ENCODE measurements at places on chromosomes 16 and 17. TPM values are rescaled to one million over a fixed set of nuclear protein-coding genes. Genes with fewer than 3 reads are reported as not detected.

DNA sequence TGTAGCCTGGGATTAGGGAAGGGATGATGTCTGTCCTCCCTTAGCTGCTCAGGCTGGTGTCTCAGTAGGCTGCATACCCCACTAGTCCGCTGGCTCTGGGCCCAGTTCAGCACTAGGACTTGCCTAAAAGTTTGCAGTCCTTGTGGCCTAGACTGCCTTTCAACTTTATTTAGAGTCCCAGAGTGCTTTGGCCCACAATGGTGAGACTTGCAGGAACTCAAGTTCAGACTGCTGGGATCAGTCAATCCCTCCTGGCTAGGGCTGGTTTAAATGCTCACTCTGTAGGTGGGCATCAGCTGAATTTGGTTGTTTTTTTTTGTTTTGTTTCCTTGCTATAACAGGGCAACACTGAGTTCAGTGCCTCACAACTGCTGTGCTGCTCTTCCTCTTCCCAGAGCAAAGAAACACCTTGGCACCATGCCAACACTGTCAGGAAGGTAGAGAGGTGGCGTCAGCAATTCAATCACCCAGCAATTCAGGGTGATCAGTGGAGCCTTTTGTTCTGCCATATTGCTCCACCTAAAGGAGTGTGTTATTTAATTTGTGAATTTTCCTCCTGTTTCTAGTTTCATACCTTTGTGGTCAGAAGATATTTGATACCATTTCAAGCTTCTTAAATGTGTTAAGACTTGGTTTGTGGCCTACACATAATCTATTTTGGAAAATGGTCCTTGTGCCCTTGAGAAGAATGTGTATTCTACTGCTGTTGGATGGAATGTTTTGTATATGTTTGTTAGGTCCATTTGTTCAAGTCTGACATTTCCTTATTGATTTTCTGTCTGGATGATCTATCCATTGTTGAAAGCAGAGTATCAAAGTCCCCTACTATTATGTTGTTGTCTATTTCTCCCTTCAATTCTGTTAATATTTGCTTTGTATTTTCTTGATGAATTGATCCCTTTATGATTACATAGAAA is 284.0 kb upstream of the PMFBP1 start:
- no peak overlapping the region for H3K27ac ChIP-seq
- no peaks in the 10 kb centered on the region for H3K27me3 ChIP-seq
- H3K36me3 ChIP-seq = peaks cover 21% of the 10 kb centered on the region
- no peaks in the 10 kb centered on the region for H3K4me1 ChIP-seq
- DNase-seq = no peak

GRCh38 chr17:68941761-68942160 is 13.4 kb downstream of the ABCA8 start:
- no peak overlapping the region for H3K4me3 ChIP-seq
- DNase-seq = no peak
- no peaks in the 10 kb centered on the region for H3K4me1 ChIP-seq

DNA sequence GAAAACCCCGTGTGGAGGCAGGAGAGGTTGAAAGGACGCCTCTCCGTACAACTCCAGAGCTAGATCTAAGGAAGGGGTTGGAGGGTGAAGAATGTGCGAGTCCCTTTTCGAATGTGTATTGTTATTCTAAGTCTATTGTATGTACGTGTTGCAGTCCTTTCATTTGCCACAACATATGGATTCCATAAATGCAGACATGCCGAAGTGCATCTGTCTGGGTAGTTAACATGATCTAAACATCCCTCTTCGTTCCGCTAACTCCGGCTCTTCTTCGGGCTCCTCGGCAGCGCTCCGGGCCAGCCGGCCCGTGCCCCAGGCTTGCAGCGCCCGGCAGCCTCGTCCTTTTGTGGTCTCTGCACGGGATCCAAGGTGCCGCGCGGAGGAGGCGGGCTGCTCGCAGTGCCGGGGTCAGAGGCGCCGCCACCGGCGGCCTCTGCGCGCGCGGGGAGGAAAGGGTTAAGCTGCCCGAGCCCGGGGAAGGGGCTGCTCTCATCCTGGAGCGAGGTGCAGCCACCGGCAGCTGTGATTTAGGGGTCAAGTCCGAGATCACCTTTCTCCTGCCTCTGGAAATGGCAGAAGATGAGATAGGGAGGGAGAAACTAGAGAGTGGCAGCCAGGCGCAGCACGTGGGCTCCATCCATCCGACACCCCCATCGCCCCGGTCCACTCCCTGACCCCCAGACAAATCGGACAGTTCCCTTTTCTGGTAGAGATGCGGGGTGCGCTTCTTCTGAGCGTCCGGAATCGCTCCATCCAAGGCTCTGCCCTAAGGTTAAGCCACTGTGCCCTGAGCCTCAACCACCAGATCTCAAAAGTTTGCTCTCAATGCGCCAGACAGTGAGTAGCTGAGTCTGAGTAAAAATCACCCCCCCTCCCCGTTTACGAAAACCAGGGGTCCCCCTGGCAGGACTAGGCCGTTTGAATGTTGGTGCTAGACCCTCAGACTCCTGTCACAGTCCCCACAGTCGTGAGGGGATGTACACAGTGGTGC is 15.1 kb upstream of the ZFHX3 start:
- peaks cover 2% of the 10 kb centered on the region for H3K4me1 ChIP-seq
- no peaks in the 10 kb centered on the region for H3K36me3 ChIP-seq
- no peak overlapping the region for H3K27ac ChIP-seq
- H3K4me3 ChIP-seq = peak overlapping the region; percentile 59
- peaks cover 67% of the 10 kb centered on the region for H3K27me3 ChIP-seq

GRCh38 chr17:63774141-63774968 is at the start of gene DDX42:
DDX42 (plus strand) TSS chr17:63774170; CDS start chr17:63787050, 12,880 bp downstream.
- peak; percentile 60 for DNase-seq
- H3K4me3 ChIP-seq = peak within 1 kb of the TSS; percentile 99
- H3K36me3 ChIP-seq = peaks cover 36% of the 10 kb centered on the region
- no peaks in the 10 kb centered on the region for H3K27me3 ChIP-seq

GRCh38 chr17:64130559-64131001 is 636 bp upstream of the ERN1 start:
- H3K4me1 ChIP-seq = 0 out of 2 replicates have a peak, but pooled peaks cover 3% of the 10 kb centered on the region
- no peaks in the 10 kb centered on the region for H3K27me3 ChIP-seq
- H3K4me3 ChIP-seq = peak overlapping the region; percentile 74
- no peaks in the 10 kb centered on the region for H3K36me3 ChIP-seq

DNA sequence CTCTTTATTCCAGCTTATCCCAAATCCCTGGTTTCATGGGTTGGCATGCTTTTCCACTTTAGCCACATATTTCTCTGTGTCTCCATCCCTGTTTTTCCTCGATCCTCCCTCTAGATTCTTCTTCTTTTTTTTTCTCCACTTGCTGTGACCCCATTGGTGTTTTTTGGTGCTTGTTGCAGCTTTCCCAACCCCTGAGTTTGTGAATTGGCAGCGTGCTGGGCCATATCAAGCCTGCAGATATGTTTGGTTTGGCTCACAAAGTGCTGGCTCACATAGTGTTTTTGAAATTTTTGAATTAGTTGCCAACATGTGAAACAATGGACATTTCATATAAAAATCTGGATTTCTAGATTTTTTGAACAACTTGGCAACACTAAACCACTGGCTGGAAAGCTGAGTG is 8.8 kb downstream of the GPR139 start:
- no peak overlapping the region for H3K4me3 ChIP-seq
- no peak overlapping the region for H3K27ac ChIP-seq
- peaks cover 7% of the 10 kb centered on the region for H3K36me3 ChIP-seq
- H3K27me3 ChIP-seq = no peaks in the 10 kb centered on the region
- DNase-seq = no peak
- H3K4me1 ChIP-seq = no peaks in the 10 kb centered on the region

DNA sequence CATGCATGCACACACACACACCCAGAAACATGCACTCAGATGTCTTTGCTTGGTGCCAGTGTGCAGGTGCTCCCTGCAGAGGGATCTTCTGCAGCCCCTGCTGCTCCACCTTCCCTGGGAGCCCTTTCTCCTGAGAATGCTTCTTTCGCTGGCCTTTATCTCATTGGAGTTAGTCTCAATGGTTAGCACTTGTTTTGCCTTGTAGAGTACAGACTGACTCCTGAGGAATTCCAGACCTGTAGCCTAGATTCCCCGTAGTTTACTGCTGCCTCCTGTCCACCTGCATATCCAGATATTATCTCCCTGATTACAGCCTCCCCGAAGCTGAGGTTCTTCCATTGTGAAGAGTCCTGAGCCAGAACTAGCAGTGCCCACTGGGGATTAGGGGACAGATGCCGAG is 3.1 kb upstream of the KRT12 start:
- DNase-seq = no peak
- H3K4me1 ChIP-seq = no peaks in the 10 kb centered on the region
- H3K36me3 ChIP-seq = no peaks in the 10 kb centered on the region
- H3K27ac ChIP-seq = no peak overlapping the region
- no peak overlapping the region for H3K4me3 ChIP-seq
- H3K27me3 ChIP-seq = no peaks in the 10 kb centered on the region

DNA sequence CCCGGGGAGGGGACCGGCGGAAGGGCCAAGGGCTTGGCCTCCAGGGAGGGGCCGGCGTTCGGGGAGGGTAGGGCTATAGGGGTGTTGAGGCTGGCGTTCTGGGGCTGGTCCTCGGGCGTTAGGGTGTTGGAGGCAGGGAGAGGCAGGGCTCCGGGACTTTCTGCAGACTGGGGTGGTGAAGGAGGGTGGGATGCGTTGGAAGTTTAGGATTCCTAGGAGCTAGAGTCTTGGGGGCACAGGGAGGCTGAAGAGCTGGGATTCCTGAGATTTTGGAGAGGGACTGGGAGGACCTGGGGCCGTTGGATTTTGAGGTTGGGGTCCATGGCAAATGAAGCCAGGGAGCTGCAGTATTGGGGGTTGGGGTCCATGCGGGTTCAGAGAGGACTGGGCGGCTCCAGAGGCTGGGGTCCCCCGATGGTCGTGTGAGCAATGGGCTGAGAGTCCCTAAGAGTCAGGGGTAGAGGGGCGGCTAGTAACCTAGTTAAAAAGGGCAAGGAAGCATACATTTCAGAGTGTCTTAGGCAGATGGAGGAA is 740 bp downstream of the NFATC2IP start:
- no peaks in the 10 kb centered on the region for H3K4me1 ChIP-seq
- no peak overlapping the region for H3K27ac ChIP-seq
- peak overlapping the region; percentile 98 for H3K4me3 ChIP-seq
- peak; percentile 38 for DNase-seq
- no peaks in the 10 kb centered on the region for H3K27me3 ChIP-seq
- H3K36me3 ChIP-seq = peaks cover 49% of the 10 kb centered on the region

DNA sequence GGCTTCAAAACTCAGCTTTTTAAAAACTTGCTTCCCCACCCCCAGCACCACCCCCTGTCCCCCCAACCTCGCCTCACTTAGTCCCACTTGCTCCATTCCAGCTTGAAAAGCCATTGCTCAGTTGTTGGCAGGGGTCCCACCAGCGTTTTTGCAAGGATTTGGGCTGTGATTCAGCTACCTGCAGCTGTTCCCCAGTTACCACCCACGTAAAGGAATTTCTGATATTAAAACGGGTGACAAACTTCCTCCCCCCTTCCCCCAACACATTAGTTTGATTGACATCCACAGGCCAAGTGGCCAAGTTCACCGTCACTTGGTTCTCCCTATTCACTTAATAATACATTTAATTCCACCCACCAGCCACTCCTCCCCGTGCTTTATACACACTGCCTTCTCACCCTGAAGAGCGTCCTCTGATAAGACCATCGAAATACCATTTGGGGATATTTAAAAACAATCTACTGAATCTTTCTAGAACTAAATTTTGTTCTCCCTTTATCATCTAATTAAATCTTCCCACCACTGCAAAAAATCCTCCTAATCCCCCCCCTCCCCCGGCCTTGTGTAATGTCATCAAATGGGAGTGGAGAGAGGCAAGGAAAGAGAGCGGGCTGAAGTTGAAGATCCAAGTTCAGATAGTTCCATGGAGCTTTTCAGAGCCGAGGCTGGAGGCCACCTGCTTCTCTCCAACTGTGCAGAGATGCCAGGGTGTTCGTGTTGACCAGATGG is 55.1 kb downstream of the SOX9 start:
- DNase-seq = no peak
- no peaks in the 10 kb centered on the region for H3K36me3 ChIP-seq
- H3K27me3 ChIP-seq = no peaks in the 10 kb centered on the region
- no peak overlapping the region for H3K4me3 ChIP-seq

GRCh38 chr17:17535957-17536356 is 39.8 kb upstream of the RASD1 start:
- H3K27ac ChIP-seq = no peak overlapping the region
- DNase-seq = no peak
- H3K36me3 ChIP-seq = peaks cover 3% of the 10 kb centered on the region
- H3K27me3 ChIP-seq = no peaks in the 10 kb centered on the region
- H3K4me1 ChIP-seq = no peaks in the 10 kb centered on the region

DNA sequence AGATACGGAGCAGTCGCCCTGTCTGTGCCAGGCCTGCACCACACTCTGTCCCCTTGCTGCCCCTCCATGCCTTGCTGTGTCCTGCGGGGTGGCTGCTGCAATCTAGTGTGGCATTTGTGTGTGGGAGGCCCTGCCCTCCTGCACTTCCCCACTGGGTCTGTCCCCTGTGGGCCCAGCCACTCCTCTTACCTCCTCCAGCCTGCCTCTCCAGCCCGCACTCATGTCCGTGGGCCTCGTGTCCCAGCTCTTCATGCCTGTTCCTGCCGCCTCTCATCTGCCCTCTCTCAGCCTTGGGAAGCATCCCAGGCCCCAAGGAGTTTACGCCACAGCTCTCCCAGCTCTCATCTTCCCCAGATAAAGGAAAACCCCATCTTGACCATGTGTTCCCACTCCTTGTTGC is 26.6 kb downstream of the CRAMP1 start:
- peaks cover 78% of the 10 kb centered on the region for H3K36me3 ChIP-seq
- DNase-seq = no peak
- no peaks in the 10 kb centered on the region for H3K4me1 ChIP-seq
- H3K27ac ChIP-seq = no peak overlapping the region

- no peaks in the 10 kb centered on the region for H3K36me3 ChIP-seq
- peaks cover 2% of the 10 kb centered on the region for H3K27me3 ChIP-seq
- H3K27ac ChIP-seq = no peak overlapping the region
These were observed 3.9 kb downstream of the GFAP start for GRCh38 chr17:44911133-44912001.

- no peaks in the 10 kb centered on the region for H3K27me3 ChIP-seq
- peak; percentile 8 for DNase-seq
- no peak overlapping the region for H3K4me3 ChIP-seq
These were observed 6.3 kb downstream of the CHD3 start for GRCh38 chr17:7894866-7895265.

- H3K27ac ChIP-seq = no peak overlapping the region
- no peaks in the 10 kb centered on the region for H3K27me3 ChIP-seq
- H3K4me3 ChIP-seq = no peak overlapping the region
- no peak for DNase-seq
- no peaks in the 10 kb centered on the region for H3K36me3 ChIP-seq
These were observed 19.3 kb downstream of the CASKIN2 start for GRCh38 chr17:75496005-75496404.

GRCh38 chr16:4846503-4846900 is 586 bp downstream of the GLYR1 start:
- H3K27me3 ChIP-seq = no peaks in the 10 kb centered on the region
- DNase-seq = peak; percentile 32
- H3K27ac ChIP-seq = no peak overlapping the region
- H3K36me3 ChIP-seq = peaks cover 48% of the 10 kb centered on the region
- H3K4me3 ChIP-seq = peak overlapping the region; percentile 92

- H3K36me3 ChIP-seq = peaks cover 53% of the 10 kb centered on the region
- no peak overlapping the region for H3K27ac ChIP-seq
- no peak overlapping the region for H3K4me3 ChIP-seq
- no peaks in the 10 kb centered on the region for H3K4me1 ChIP-seq
These were observed 20.8 kb downstream of the UNC13D start for GRCh38 chr17:75823257-75824041.

GRCh38 chr17:36723459-36724025 is 122.2 kb downstream of the MRM1 start:
- no peak for DNase-seq
- no peaks in the 10 kb centered on the region for H3K27me3 ChIP-seq
- H3K36me3 ChIP-seq = no peaks in the 10 kb centered on the region
- H3K4me3 ChIP-seq = no peak overlapping the region
- peaks cover 10% of the 10 kb centered on the region for H3K4me1 ChIP-seq
- no peak overlapping the region for H3K27ac ChIP-seq

The SNAI3 gene
- total RNA-seq = 3.2 TPM

The CD300LF gene
- not detected for total RNA-seq

The GRAP gene
- 0.55 TPM for total RNA-seq

The NPIPB6 gene
- 2.0 TPM for total RNA-seq

The BAIAP3 gene
- total RNA-seq = 6.8 TPM

The YPEL2 gene
- 0.98 TPM for total RNA-seq

The CD300LB gene
- not detected for total RNA-seq
